ENCODE measurements at places on chromosomes 12 and 14.
A peak's percentile ranks its signal among the peaks of the same experiment; 100 is the strongest.

DNA sequence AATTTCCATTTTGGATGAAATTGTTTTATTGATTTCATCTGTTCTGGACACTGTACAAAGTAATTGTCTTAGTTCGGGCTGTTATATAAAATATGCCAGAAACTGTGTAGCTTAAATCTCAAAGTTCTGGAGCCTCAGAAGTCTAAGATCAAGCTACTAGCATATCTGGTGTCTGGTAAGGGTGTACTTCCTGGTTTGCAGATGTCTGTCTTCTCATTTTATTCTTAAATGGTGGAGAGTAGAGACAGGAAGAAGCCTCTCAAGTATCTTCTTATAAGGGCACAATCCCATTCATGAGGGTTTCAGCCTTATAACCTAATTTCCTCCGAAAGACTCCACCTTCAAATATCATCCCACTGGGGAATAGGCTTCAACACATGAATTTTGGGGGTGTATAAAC lies 51.3 kb downstream of the MON2 start:
- no peak for DNase-seq

DNA sequence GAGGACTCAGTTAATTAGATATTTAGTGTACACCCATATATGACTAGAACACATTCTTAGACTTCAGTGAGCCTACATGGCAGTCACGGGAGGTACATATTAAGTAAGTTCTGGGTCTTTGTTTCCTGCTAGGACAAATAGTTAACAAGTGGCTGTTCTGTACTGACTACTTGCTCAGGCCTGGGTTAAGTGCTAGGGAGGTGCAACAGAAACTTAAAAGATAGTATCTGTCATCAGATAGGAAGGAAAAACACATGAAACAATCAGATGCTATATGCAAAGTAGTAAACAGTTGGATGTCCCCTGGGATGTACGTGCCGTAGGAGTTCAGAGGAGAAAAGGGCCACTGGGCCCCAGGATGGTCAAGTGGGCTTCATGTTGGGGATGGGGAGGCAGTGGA lies 59.5 kb downstream of the SLC4A8 start:
- no peak for DNase-seq

GRCh38 chr14:64943556-64943955 lies 1.0 kb upstream of the GPX2 start:
- DNase-seq, result no peak

DNA sequence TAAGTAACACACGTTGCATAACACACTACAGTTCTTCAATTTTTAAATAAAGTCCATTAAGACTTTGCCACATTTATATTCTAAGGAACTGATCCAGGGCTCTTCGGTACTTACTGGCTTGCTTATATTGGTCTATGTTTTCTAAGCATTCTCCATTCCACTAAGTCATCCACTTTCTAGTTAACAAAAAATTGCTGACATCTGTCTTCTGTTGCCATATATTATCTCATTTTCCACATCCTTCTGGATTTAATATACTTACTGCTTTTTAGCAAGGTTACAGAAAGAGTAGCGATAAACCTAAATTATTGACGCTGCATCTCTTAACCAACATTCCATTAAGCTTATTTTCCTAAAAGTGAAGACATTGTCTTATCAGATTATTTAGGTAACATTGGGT lies 238.4 kb upstream of the LRIG3 start:
- DNase-seq, result no peak

DNA sequence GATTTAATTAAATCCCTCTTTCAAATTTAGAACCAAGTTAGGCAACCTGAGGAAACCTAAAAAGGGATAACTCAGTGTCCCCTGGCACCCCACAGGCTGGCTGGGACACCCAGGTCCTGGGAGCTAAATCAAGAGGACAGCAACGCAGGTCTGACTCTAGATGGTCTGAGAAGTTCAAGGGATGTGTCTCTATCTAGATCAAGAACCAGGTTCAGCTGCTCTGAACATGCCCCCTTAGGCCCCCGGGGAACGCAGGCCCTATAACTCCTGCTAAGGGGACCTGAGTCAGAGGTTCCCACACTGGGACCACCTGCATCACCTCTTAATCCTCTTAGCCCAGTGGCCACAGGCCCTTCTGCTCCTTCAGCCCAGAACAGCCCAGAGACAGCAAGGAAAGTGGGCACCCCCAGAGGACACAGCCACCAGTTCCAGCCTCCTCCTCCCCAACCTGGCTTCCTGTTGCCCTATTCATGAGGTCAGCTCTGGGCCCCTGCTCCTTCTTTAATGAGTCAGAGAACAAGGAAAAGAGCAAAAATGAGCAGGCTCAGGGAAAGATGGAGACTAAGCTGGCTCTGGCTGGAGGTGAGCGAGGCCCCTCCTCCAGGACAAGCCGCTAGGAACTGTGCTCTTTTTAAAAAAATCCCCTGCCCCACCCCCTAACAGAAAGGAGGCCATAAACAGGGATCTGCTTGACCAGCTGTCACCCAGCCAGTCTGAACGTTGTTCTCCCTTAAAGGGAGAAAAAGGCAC lies 10.8 kb downstream of the PITPNM2 start:
- DNase-seq, result no peak

- no peak for DNase-seq
These were observed 41.9 kb downstream of the TPH2 start for GRCh38 chr12:71980538-71980937.

DNA sequence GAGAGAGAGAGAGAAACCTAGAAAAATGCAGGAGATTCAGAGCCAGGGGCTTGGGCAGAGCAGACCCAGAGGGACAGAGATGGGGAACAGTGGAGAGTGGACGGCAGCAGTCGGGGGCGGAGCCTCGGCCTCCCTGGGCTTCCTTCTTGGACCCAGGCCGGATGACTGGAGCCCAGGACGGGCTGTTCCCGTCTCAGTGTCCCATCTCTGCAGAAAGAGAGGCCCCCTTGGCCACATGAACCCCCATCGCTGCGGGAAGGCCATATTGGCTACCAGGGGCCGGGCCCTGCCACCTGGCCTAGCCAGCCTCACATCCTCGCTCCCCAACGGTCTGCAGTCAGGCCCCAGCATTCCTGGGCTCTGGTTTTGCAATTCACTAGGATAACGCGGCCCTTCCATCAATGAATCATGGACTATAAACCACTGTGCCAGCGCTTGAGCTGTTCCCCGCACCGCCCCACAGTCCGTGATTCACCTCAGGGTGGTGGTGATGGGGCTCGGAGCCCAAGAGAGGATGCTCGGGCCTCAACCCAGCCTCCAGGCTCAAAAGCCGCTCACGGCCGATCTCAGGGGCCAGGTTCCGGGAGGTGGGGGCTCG lies 116.5 kb downstream of the RFLNA start:
- no peak for DNase-seq

DNA sequence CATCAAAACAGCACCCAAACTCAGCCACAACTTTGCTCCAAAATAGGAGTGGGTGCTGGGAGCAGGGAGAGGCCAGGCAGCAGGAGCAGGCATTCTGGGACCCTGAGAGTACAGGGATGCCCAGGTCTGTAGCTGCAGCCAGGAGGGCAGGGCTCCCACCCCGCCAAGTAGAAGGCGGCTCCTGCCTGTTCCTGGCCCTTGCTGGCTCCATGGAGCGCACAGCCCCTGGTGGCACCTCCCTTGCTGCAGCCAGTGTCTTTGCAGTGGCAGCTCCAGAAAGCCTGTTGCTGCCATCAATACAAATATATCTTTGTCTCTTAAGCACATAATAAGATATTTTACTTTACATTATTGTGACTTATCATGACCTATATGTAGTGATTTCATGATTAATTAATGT lies 1096.5 kb downstream of the FSCB start:
- no peak for DNase-seq

GRCh38 chr14:59829469-59830337 lies 40.9 kb downstream of the RTN1 start:
- DNase-seq, result no peak

GRCh38 chr14:20857630-20858261 lies 33.4 kb upstream of the RNASE3 start:
- DNase-seq, result peak; percentile 54

GRCh38 chr14:64235652-64236640 lies 58.2 kb downstream of the ESR2 start:
- no peak for DNase-seq

DNA sequence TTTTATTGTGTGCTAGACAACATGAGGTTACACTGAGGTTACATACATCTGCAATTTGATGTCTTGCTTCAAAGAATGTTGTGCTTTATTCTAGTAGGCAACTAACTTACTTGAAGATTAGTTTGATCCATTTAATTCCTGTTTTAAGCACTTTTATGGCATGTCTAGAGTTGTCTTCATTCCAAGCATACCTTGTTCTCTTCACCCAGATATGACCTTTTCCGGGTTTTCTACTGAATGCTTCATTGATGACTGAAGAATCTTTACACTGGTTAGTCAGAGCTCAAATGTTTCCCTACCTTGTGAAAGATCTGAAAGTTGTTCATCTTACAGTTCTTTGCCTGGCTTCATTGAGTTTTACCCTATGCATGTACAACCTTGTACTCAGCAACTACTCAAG lies 274.0 kb upstream of the KITLG start:
- DNase-seq, result no peak

DNA sequence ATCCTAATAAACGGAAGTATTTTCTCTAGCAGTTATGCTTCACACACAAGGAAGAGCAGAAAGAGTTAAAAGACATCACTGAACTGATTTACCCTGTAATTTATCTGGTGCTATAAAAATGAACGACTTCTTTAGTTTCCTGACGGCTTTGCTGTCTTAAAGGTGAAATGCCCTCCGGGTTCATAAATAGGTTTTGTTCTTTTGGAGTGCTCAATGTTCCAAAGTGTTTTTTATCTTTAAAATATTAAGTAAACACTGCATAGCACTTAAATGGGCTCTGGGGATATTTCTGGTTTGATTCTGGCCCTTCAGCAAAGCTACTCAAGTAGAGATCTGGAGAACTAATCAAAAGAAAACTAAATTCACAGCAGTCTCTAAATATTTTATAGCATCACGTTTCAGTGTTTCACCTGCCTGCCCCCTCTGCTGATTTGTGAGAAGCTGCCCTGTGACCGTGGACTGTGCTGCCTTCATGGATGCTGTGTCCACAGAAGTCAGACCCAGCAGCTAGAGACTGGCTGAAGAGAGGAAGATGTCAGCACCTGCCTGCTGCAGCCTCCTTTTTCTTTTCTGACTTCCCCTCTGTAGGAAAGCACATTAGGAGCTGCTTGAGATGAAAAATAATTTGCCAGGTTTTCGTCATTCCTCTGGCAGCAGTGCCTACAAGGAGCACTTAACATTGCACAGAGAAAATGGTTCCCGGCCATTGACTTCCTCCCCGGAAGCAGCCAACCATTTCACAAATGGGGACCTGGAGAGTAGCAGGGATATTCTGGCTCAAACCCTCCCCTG lies 205.1 kb upstream of the FSCB start:
- peak; percentile 48 for DNase-seq

GRCh38 chr12:21453312-21453852 lies 15.9 kb downstream of the PYROXD1 start:
- DNase-seq, result no peak

GRCh38 chr12:108657130-108657745 lies 23.5 kb upstream of the SELPLG start:
- no peak for DNase-seq

DNA sequence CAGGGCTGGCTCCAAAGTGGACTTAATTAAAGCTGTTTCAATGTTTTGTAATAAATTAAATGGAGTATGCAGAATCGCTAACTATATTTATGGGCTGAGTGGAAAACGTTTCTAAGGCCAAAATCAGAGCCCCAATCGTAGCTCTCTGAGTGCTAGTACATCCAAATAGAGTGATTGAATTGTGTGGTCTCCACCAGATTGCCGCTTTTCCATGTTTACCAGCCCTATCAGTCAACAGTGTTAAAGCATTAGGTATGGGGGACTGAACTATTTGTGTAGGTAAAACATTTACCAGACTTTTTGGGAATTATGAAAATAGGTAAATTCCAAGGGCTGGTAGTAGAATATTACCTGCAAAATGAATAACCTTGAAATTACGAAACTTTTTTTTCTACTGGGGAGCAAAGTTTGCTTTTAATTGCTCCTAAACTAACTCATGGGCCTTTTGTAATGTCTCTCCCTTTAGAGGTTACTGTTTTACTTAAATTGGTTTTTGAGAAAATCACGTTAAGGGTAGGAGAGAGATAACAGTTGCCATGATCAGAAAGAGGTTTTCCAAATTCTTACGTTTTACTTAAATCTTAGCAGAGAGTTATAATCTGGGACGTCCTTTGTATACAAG lies 28.0 kb upstream of the METAP2 start:
- no peak for DNase-seq

DNA sequence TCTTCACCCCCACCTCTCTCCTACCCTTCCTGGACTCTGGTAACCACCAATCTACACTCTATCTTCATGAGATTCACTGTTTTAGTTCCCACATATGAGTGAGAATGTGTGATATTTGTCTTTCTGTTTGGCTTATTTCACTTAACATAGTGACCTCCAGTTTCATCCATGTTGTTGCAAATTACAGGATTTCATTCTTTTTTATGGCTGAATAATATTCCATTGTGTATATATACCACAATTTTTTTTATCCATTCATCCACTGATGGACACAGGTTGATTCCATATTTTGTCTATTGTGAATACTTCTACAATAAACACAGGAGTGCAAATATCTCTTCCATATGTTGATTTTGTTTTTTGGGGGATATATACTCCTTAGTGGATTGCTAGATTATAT lies 140.5 kb downstream of the OTOGL start:
- DNase-seq, result no peak

DNA sequence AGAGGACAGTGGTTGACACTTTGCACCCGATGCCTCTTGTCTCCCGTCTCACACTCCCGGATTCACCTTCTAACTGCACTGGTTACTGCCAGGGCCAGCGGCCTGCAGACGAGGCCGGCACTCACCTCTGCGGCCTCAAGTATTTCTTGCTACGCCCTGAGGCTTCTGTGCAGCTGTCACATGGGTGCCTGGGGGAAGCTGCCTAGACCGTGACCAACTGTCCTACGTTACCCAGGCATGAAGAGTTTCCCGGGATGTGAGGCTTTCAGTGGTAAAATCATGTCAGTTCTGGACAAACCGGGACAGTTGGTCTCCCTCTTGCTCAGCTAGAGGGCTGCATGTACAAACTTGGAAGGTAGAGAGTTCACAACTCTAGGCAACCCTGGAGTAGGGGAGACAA lies 274.5 kb downstream of the GLT1D1 start:
- DNase-seq, result no peak

DNA sequence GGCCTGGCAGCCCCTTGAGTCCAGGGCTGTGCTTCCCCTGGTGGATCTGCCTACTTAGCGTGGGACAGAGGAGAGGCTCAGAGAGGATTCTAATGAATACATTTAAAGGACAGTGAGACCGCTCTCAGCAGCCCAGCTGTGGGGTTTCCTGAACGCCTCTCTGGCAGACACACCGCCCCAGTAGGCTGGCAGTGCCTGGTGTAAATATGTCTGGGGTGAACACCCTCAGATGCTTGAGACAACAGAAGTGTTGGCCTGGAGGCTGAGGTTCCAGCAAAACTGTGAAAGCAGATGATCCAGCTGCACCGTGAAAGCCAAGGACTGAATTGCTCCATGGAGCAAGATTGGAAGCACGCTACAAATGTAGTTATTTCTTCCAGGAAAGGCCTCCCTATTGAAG lies 55.1 kb downstream of the LRRC74A start:
- no peak for DNase-seq

DNA sequence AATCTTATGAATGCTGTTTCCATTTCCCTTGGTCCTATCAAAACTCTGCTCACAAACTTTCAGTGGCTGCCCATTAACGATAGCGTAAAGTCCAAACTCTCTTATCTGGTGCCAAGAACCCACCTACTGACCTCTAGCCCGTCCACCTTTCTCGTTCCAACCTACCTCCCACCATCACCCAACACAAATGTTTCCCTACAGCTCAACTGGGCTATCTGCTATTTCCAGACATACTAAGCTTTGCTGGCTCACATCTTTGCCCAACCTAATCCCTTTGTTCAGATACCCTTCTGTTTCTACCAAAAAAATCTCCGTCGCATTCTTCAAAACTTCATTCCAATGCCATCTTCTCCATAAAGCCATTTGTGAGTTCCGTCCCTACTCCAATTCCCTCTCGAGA lies 7.6 kb upstream of the NOP2 start:
- DNase-seq, result no peak

Measured in NCI-H748 treated with DMSO at 0.1 percent for 48 hours (cell line).